Aortic smooth muscle cell (primary cell): ENCODE measurements at places on chromosomes 7 and 10. TPM values are rescaled to one million over a fixed set of nuclear protein-coding genes. Genes with fewer than 3 reads are reported as not detected.

The CPVL gene
- 0.13 TPM in 1 of 2 replicates, not detected in the other for total RNA-seq

The RAB19 gene
- total RNA-seq: not detected in 2 replicates

The ZNF239 gene
- 3.4 and 5.0 TPM in 2 replicates for total RNA-seq

The LLCFC1 gene
- not detected in 2 replicates for total RNA-seq

The CNPY1 gene
- total RNA-seq: not detected in 2 replicates

The TUBB8 gene
- not detected in 2 replicates for total RNA-seq

The CYP2W1 gene
- total RNA-seq: not detected in 2 replicates

The PLXDC2 gene
- total RNA-seq: 12.8 and 51.4 TPM in 2 replicates

The PPA1 gene
- 207 and 223 TPM in 2 replicates for total RNA-seq

The DNMBP gene
- total RNA-seq: 24.5 and 38.6 TPM in 2 replicates

The GATA3 gene
- 0.06 TPM in 1 of 2 replicates, not detected in the other for total RNA-seq

The NPY4R2 gene
- total RNA-seq: not detected in 2 replicates

The OR2A2 gene
- not detected in 2 replicates for total RNA-seq

The RGS10 gene
- total RNA-seq: 34.9 and 46.2 TPM in 2 replicates

The CYP3A7 gene
- total RNA-seq: not detected in 2 replicates

The UCN3 gene
- total RNA-seq: not detected in 2 replicates

The HOXA1 gene
- total RNA-seq: 0.12 and 0.13 TPM in 2 replicates

The HSPA12A gene
- total RNA-seq: 2.0 and 5.9 TPM in 2 replicates

The LAMB1 gene
- total RNA-seq: 549 and 614 TPM in 2 replicates

The GOLGA7B gene
- total RNA-seq: 0.06 TPM in 1 of 2 replicates, not detected in the other

The LRRC17 gene
- total RNA-seq: 105 and 207 TPM in 2 replicates

The WDR91 gene
- total RNA-seq: 5.7 and 6.2 TPM in 2 replicates

The ABCB1 gene
- total RNA-seq: 1.3 and 3.9 TPM in 2 replicates

The GPRIN2 gene
- not detected in 2 replicates for total RNA-seq

The FAM221A gene
- 0.68 and 1.5 TPM in 2 replicates for total RNA-seq

The GOT1 gene
- 20.0 and 21.7 TPM in 2 replicates for total RNA-seq

The PRKCQ gene
- not detected in 2 replicates for total RNA-seq

The LCOR gene
- 11.0 and 15.0 TPM in 2 replicates for total RNA-seq

The ELOVL3 gene
- total RNA-seq: 0.26 TPM in 1 of 2 replicates, not detected in the other
